ENCODE measurements at places on chromosomes 7 and 10.

DNA sequence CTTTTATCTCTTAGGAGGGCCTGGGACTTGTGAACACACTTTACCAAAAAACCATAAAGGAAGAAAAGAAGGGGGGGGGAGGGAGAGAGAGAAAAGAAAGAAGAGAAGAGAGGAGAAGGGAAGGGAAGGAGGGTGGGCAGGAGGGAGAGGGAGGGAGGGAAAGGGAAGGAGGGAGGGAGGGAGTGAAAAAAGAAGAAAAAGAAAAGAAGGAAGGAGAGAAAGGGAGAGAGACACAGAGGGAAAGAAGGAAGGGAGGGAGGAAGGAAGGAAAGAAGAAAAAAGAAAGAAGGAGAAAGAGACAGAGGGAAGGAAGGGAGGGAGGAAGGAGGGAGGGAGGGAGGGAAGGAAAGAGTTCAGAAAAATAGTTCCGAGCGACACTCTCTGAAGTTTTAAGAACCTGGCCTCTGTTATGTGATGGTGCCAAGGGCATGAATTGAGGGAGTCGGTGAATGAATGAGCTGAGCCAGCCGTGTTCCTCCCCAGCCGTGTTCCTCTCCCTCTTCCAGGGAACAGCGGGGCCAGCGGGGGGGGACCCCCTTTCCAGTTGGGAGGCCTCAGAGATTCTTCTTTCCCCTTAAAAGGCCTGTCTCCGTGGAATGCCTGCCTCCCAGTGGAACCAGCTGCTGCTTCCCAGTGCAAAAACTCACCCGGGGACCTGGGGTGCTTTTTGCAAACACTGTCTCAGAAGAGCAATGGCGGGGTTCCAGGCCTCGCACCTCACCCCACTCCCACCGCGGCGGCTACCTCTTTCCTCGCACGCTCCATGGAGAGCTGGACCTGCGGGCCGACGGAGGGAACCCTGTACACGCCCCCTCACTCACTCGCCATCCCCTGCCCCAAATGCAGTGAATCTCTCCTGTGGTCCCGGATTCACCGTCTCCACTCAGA, 84.1 kb downstream of the FOXL3 start:
- DNase-seq: no peak

- no peak for DNase-seq
Observed at GRCh38 chr7:17069146-17069545, 187.4 kb upstream of the AGR3 start.

DNA sequence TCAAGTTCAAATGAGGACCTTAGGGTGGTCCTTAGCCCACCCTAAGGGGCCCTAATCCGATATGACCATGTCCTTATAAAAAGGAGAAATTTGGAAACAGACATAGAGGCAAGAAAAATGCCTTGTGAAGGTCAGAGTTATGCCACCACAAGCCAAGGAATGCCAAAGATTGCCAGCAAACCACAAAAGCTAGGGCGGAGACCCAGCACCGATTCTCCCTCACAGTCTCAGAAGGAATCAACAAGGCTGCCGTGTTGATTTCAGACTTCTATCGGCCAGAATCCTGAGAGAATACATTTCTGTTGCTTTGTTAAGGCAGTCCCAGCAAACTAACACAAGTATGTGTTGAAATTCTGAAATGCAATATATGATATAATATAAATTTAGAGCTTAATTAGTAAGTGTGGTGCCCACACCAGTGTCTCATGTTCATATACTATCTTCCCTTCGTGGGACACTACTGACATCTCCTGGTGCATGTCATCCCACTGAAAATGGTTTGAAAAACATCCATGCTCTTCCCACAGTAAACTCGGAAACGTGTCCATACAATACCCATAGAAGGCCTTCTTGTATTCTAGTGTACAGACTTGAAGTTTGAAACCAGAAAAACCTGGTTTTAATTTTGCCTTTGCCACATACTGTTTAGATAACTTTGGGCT, 349.0 kb downstream of the TNS3 start:
- DNase-seq: no peak

- no peak for DNase-seq
Observed at GRCh38 chr7:100895956-100896731, 456 bp upstream of the ACHE start.

GRCh38 chr10:93384006-93384405, 98.1 kb downstream of the MYOF start:
- DNase-seq: no peak

DNA sequence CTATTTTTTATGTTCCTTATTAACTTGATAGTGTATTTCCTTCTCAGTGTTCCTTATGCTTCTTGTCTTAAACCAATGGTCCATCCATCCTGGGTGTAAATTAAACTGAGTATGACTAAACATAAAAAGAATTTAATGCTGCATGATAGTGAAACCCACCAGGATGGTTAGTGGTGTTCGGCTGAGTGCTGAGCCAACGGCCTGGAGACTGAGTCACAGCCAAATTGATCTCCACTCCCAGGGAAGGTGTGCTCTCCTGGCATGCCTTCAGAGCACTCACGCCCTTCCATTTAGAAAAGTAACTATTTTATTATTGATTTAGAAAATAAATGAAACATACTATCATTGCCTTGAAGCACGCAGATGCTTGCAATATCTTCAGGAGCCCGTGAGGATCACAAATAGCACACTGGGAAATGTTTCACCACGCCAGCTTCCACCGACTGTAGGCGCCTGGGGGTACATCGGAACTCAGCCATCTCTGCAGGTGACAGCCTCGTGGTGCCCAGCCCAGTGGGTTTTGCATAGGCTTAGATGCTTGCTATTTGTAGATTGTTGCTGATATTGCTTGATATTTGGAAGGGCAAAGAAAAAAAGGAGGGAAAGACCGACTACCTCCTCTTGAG, 40.0 kb upstream of the LOXL4 start:
- DNase-seq: no peak

DNA sequence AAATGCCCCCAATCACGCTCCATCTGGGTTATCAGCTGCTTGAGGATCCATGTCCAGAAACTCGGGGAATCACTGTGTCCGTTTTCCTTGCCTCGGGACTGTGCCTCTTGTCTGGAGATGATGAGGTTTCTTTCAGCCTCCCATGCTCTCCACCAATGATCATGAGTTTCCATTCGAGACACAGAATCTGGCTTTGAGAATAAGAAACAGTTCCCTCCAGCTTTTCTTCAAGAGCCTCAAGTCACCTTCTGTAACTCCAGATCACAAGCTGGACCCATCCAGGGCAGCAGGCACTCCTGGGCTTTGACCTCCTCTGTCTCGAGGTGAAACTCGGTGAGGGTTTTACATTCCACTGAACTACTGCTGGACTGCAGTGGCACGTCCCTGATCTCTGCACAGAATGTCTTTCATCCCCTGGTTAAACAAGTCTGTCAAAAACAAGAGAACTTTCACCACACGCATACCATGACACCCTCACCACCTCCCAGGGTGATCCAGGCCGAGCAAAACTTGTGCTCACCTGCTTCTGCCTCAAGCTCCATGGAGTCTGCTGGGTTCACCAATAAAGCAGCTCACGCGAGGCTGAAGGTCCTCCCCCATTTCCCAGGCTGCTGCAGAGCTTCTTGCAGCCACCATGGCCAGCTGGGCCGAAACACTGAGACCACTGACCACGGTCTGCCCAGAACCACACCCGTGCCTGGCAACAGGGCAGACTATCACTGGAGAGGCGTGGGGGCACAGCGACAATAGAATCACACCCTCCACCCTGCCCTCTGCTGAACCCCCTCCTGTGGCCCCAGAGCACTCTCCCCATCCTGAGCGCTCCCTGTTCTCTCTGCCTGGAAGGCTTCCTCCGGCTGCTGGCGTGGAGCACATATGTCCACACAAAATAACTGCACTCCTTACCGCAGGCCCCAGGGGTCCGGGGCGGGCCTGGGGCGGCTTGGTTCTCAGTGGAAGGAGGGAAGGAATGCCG, 25.1 kb downstream of the MAT1A start:
- DNase-seq: no peak

- no peak for DNase-seq
Observed at GRCh38 chr7:126569402-126569801, 683.3 kb downstream of the GRM8 start.
